ENCODE measurements at places on chromosomes 7 and 10. TPM values are rescaled to one million over a fixed set of nuclear protein-coding genes. Genes with fewer than 3 reads are reported as not detected.

DNA sequence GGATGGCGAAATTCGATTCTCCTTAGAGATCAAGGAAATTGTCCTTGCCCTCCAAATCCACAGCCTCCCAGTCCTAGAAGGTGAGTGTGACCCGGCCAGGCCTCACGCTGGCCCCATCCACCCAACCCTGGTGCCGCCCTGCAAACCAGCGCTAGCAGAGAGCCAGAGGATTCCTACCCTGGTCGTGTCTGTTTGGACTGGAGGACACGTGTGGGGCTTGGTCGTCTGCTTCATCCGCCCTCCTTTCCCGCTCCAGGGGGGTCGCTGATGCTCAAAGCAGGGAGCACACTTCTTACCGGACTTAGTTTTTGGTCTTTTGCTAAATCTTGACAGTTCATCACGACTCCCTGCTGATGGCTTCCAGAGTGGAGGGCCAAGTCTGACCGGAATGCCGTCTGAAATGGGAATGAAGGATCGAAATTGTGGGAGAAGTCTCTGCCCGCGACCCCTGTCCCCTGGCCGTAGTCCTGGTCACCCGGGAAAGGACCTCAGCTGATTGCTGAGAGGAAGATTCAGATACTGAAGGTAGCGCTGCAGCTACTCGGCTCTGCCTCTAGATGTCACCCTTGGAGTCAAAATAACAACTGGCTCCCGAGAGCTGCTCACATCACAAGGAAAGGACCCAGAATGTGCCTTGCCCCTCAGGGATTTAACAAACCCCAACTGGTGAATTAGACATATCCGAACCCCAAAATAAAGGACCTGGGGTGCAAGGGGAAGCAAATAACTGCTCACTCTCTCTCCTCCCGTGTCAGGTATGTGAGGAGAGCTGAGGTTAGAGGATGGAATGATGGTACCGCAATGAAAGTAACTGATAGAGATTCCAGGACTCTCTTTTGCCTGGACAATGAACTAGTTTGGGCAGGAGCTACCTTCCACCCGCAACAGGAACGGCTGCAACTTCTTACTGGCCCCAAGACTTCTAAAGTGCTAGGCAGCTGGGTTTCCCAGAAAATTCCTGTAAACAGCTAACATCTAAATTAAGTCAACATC, 23.5 kb upstream of the ORC5 start:
- no peak for DNase-seq

DNA sequence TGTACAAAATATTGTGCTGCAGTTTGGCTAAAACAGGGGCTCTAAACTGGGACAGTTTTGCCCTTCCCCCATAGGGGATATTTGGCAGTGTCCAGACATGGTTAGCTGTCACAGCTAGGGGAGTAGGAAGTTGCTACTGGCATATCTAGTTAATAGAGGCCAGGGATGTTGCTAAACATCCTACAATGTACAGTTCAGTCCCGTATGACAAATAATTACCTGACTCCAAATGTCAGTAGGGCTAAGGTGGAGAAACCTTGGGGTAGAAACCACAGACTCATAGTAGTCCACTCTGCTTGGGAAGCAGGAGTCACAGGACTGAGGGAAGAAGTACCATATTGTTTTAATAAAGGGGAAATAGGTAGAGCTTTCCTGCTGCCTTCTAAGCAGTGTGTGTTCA, 39.8 kb downstream of the WBP1L start:
- DNase-seq, result no peak

- DNase-seq, result no peak
These were observed 59.5 kb upstream of the ELMO1 start for GRCh38 chr7:37508118-37508517.

LIPM gene
- total RNA-seq, result not detected

- DNase-seq, result no peak
These were observed 106.7 kb downstream of the SFMBT2 start for GRCh38 chr10:7304110-7304509.

ZNF518A gene
- 14.9 TPM for total RNA-seq

DNA sequence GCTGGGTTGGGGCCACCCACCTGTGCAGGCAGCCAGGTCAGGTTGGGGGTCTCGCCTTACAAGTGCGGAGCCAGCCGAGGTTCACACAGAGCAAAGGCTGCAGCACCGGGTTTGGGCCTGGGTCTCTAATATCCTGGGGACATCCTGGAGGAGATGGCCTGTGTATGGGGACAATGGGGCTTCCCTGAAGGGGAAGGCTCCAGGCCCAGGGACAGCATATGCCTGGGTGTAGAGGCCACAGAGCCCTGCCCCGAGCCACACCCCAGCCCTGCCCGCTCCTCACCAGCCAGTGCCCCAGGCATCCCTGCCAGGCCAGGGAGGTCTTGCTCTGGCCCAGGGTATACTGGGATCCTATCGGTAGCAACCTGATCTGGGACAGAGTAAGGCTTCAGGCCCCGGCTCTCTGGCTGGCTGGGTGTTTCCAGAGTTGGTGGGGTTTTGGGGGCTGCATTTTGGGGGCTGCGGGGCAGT, 9.1 kb downstream of the TTYH3 start:
- DNase-seq, result no peak

GRCh38 chr10:111116211-111116610, 39.4 kb downstream of the ADRA2A start:
- DNase-seq, result no peak

PRKRIP1 gene
- total RNA-seq, result 30.1 TPM

DNA sequence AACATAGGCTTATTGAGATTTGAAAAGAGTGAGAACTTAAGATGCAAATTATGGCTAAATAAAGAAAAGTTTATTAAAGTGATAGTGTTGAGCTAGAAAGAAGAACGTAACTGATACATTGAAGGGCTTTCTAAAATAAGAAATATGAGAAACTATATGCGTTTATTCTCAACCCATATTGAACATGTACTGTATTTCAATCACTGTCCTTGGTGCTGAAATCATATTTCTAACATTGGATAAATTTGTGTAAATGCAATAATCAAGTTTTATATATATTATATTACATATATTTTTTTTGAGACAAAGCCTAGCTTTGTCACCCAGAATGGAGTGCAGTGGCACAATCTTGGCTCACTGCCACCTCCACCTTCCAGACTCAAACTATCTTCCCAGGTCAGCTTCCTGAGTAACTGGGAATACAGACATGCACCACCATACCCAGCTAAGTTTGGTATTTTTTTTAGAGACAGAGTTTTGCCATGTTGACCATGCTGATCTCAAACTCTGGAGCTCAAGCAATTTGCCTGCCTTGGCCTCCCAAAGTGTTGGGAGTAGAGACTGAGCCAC, 1065.8 kb downstream of the REEP3 start:
- no peak for DNase-seq

HECW1 gene
- not detected for total RNA-seq

GRCh38 chr7:35241884-35242283, 12.0 kb downstream of the TBX20 start:
- DNase-seq, result no peak

- DNase-seq, result no peak
These were observed 1277.1 kb downstream of the GATA3 start for GRCh38 chr10:9331583-9332008.

GRCh38 chr10:62188021-62188616, 80.5 kb downstream of the RTKN2 start:
- DNase-seq, result no peak

UNC5B gene
- 13.0 TPM for total RNA-seq

GRCh38 chr7:157526005-157526912, 189.5 kb downstream of the DNAJB6 start:
- peak; percentile 82 for DNase-seq

GRCh38 chr7:101113836-101114235, 13.1 kb upstream of the SERPINE1 start:
- DNase-seq, result no peak

DNA sequence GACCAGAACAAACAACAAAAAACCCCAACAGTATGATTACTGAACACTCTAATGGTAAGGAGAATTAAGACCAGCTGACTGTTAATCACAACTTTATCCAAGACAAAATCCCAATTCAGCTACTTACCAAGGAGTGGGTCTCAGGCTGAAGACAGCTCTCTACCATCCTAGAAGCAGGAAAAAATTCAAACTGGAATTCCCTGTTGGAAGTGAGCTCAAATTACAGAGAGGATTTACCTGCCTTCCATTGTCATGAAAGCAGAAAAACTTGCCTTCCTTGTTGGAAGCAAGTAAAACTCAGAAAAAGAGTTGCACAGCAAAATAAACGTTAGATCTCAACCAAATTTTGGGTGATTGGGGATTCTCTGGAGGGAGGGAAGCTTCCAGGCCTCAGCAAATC, 20.9 kb downstream of the SPAM1 start:
- no peak for DNase-seq

GRCh38 chr10:85448716-85449115, 917.9 kb downstream of the GRID1 start:
- no peak for DNase-seq

GRCh38 chr7:90917539-90917938, 321.4 kb downstream of the CDK14 start:
- no peak for DNase-seq

MKLN1 gene
- 44.1 TPM for total RNA-seq

DNA sequence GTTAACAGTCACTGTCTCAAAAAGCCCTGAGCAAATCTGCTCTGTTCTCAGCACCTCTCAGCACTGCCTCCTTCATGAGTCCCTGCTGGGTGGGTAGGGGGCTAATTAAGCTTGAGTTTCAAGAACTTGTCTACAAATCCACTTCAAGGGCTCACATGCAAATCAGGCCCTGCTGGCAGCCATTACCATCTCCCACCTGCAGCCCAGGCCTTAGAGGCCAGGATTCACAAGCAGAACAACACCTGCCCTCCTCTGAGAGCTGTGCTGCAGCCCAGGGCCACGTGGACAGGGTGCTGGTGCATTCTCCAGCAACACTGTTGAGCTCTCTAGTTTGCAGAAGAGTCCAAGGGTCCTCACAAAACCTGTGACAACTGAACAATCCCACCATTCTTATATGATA, 119.2 kb downstream of the DPP6 start:
- DNase-seq, result no peak

ABCB1 gene
- not detected for total RNA-seq

DNA sequence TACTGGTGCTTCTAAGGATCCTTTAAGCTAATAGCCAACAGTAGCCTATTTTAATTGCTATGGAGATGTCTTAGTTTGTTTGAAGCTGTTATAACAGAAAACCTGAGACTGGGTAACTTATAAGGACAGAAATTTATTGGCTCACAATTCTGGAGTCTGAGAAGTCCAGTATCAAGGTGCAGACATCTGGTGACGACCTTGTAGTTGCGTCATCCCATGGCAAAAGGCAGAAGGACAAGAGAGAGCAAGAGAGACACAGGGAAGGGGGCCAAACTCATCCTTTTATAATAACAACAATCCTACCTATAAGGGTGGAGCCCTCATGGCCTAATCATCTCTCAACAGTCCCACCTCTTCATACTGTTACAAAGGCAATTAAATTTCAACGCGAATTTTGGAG, 39.1 kb downstream of the NRCAM start:
- DNase-seq, result no peak

GRCh38 chr10:119316729-119317097, 109.3 kb downstream of the GRK5 start:
- DNase-seq, result no peak

DNA sequence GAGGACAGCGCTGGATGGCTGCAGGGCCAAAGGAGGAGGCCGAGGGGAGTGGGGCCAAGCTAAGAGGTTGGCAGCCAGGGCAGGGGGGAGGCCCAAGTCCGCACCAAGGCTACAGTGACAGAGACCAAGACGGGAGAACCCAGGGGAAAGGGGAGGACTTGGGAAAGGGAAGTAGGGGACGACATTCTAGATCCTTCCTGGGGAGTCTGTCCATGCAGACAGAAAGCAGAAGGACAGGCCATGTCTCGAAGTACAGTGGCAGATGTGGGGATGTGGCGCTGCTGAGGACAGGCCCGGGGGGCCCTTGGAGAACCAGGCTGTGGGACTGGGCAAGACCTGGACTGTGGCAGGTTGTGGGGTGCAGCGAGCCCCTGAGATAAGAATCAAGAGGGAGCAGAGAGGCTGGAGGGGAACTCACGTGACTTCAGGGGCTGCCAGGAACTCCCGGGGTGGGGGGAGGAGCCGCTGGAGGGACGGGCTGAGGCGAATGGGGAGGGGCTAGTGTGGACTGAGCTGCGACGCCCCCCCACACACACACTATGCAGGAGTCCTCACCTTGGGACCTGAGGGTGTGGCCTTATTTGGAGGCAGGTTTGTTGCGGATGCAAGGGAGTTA, 68.5 kb upstream of the TNRC18 start:
- no peak for DNase-seq

DRGX gene
- not detected for total RNA-seq
